Posterior vena cava (tissue), 2 donors: ENCODE measurements at places on chromosomes 1 and 21. TPM values are rescaled to one million over a fixed set of nuclear protein-coding genes. Genes with fewer than 3 reads are reported as not detected.
A peak's percentile ranks its signal among the peaks of the same experiment; 100 is the strongest.

C1orf232 gene
- not detected for total RNA-seq

BRINP3 gene
- total RNA-seq, result not detected

DNA sequence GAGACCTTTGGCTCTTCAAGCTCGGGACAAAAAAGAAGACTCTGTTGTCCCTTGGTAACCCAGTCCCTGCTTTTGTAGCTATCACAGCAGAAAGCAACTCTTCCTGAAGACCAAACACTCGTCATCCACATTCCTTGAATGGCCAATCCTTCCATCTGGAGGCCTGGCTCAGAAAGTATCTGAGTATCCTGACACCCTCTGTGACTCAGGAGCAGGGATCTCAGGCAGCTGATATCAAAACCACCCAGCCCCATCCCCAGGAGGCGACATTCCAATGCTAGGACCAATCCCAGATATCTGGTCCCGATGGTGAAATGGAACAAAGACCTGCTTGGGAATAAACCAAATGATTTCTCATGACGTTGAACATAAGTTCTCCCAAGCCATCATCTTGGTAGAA is 112.5 kb downstream of the TAS1R2 start:
- no peak for DNase-seq

- DNase-seq, result peak; percentile 70
Observed at GRCh38 chr1:3060127-3060526, 8.9 kb upstream of the PRDM16 start.

EXO1 gene
- total RNA-seq, result 0.29 TPM

DNA sequence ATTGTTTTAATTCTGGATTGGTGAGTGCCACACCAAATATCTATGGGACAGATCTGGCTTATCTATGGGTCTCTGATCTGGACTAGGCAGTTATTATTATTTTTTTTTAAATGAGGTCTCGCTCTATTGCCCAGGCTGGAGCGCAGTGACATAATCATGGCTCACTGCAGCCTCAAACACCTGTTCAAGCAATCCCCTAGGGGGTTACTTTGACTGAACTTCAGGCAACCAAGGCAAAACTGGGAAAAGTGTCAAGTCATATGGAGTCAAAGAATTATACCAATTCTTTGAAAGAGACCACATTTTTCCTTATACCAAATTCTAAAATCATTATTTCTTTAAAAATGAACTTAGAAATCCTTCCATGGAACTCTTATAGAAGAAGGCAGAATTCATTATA is 129.1 kb upstream of the HOOK1 start:
- no peak for DNase-seq

GRCh38 chr1:25563330-25564215 is 20.2 kb downstream of the LDLRAP1 start:
- DNase-seq, result no peak

- peak; percentile 78 for DNase-seq
Observed at GRCh38 chr1:1387098-1388077, 11.7 kb downstream of the CCNL2 start.

GRCh38 chr1:39645411-39646043 is 6.1 kb upstream of the HEYL start:
- DNase-seq, result no peak

- DNase-seq, result no peak
Observed at GRCh38 chr21:46029186-46029924, 47.8 kb downstream of the COL6A1 start.

CD5L gene
- 0.10 TPM for total RNA-seq

- peak; percentile 7 for DNase-seq
Observed at GRCh38 chr1:93689521-93690223, 8.0 kb upstream of the BCAR3 start.

DNA sequence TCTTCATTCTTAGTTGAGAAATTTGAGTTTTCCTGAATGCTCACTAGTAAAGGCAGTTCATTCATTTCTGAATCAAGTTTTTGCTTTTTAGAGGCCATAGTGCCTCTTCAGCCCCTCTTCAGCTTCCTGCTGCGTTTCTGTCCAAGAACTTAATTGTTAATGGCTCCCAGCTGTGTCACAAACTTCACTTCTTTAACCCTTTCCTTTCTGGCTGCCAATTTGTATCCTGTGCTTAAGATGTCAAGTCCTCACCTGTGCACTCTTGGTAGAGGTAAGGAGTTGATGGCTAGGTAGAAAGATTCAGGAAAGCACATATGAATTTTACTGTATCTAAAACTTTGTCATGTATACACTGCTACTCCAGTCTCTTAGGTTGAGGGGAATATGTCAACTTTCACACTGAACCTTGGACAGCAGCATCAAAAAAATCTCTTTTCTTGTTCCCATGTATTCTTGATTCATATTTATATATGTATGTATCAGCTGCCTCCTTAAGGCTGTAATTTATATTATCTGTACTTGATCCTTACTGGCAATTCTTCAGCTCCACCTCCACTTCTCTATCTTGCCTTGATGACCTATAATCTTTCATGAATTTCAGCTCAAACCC is 612.8 kb downstream of the LMO4 start:
- no peak for DNase-seq

DNA sequence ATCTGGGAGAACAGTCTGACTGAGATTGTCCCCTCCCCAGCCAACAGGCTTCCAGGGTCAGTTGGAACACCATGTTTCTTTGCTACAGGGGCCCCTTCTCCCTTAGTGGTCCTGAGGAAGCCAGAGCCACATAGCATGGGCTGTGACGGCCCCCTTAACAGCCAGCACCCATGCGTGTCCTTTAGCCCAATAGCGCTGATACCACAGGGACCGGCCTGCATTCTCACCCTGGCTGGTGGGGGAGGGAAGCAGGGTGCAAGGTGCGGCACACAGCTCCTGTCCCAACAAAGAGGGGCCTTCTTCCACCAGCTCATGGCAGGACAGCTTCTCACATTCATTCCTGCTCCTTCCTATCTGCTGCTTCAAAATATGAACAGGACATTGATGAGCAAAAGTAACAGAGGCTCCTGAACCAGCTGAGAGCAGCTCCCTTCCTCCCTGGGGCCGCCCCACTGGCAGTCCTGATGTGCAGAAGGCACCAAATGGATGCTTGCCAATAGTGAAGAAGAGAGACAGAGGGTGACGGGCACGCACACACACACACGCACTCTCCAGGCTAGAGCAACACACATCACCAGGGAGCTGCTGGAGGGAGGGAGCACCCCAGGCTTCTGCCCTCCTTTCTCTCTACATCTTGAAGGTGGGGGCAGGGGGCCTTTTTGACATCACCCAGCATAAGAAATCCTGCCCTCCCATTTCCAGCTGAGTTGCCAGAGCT is 99.4 kb downstream of the CRYAA start:
- DNase-seq, result no peak

S1PR1 gene
- 39.7 TPM for total RNA-seq

- no peak for DNase-seq
Observed at GRCh38 chr1:202005958-202006357, 4.4 kb upstream of the ELF3 start.

DNA sequence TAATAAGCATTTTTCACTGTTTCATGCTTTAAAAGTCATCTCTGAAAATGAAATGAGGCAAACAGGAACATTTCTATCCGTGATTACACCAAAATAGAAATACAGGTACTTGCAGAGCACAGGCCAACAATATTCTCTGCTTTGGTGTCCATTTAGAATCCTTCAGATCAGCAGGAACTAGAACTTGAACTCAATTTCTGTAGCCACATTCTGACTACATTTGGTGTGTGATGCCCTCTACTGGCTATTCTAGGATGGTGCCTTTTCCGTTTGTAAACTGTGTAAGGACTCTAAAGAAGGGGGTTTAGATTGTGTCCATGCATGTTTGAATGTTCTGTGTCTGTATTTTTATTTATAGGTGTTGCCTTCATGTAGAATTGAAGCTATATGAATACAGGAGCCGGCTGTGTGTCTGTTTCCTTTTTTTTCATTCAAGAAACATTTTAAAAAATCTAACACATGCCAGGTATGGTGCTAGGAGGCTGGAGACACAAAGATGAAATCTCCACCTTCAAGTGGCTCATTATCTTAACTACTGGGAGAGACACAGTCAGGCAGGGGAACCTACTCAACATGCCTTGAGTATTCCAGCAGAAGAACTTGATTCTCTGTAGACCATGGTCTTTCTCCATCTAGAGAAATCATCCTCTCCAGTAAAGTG is 7.6 kb upstream of the ZNF326 start:
- no peak for DNase-seq

DNA sequence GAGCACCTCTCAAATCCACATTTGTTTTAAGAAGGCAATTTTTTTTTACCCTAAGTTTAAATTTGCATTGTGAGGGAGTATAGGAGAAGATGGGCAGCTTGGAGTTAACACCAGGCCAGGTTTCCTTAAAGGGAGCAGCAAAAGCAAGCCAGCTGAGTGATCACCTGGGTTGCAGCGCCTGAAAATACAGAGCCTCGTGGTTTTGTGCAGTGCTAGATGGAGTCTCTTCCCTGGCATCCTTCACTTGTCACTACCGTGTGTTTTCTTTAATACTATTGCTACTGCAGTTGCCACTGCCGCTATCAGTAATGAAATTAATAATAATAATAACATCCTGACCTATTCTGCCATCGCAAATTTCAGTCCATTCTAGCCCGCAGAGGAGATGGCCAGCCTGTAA is 35.2 kb upstream of the VAV3 start:
- DNase-seq, result no peak

GRCh38 chr1:194024659-194025058 is 838.2 kb upstream of the B3GALT2 start:
- no peak for DNase-seq

- no peak for DNase-seq
Observed at GRCh38 chr1:87134061-87134460, 194.6 kb upstream of the LMO4 start.

C1orf115 gene
- total RNA-seq, result 6.9 TPM

HSPB7 gene
- 272 TPM for total RNA-seq

DNA sequence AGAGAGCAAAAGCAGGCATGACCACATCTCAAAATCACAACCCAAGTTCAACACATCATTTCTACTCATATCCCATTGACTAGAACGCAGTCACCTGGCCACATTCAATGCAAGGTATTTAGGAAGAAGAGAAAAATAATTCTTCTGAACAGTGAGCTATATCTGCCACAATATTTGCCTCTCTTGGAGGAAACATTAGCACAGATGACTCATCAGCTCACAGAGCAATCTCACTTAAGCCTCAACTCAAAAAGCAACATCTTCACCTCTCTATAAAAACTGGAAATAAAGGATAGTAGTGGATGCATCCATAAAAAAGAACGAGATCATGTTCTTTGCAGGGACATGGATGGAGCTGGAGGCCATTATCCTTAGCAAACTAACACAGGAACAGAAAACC is 143.9 kb upstream of the FMN2 start:
- no peak for DNase-seq

DNA sequence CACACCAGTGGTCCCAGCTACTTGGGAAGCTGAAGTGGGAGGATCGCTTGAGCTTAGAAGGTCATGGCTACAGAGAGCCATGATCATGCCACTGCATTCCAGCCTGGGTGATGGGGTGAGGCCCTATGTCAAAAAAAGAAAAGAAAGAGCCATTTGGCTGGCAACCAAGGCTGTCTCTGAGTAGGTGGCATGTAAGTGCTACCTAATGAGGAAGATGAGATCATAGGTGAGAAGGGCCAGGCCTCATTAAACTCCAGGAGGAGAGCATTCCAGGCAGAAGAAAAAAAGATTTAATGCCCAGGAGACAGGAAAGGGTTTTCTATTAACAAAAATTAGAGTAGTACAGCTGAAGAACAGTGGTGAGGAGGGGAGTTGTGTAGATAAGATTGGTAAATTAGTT is 103.4 kb upstream of the ZNF678 start:
- DNase-seq, result no peak

CA6 gene
- total RNA-seq, result not detected

CD247 gene
- 1.3 TPM for total RNA-seq

NUF2 gene
- 0.57 TPM for total RNA-seq

DNA sequence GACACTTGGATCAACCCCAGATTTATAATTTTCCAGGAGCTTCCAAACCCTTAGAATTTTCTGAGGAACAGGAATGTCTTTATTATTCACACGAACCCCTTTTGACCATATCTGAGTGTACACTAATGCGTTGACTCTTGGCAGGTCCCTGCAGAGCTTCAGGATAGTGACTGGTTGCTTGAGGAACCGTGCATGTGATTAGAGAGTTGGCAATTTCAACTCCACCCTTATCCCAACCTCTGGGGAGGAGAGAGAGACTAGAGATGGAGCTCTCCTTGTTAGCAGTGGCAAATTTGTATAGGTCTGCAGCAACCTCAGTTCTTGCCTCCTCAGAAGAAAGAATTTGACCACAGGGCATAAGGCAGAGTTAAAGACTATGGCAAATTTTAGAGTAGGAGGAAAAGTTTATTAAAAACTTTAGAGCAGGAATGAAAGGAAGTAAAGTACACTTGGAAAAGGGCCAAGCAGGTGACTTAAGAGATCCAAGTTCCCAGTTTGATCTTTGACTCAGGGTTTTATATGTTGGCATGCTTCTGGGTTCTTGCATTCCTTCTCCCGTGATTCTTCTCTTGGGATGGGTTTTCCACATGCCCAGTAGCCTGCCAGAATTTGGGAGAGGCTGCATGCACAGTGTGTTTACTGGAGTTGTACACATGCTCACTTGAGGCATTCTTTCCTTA is 93.8 kb upstream of the ETV3 start:
- no peak for DNase-seq

DNA sequence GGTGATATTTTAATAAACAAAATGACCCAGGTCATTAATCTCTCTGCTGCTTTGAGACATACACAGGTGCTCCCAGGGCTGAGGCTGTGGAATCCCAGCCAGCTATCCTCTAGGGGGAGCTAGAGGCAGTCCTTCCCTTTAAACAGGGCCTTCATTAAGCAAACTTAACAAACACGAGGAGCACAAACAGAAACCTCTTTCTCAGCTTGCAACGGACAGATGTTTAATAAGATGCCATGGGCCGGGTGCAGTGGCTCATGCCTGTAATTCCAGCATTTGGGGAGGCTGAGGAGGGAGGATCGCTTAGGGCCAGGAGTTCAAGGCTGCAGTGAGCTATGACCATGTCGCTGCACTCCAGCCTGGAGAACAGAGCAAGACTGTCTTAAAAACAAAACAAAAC is 106.7 kb downstream of the HIVEP3 start:
- no peak for DNase-seq

- no peak for DNase-seq
Observed at GRCh38 chr1:179529482-179530195, 46.1 kb downstream of the NPHS2 start.

- peak; percentile 85 for DNase-seq
Observed at GRCh38 chr21:38343691-38344090, 86.9 kb downstream of the KCNJ15 start.

DNA sequence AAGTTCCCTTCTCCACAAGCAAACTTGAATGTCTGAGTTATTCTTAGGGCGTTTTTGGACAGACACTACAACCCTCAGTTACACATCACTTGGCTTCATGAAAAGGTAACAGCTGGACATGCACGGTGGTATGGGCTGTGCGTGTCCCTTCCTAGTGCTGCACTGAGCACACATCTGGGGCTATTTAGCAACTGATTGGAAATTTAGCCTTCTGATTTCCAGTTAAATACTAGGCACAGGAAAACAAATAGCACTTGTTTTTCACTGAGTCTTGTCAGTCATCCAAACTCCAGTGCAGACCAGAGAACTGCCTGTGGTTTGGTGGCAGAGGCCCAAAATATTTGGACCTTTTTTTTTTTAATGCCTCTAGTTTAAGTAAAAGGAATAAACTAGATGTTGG is 134.7 kb downstream of the TGFBR3 start:
- no peak for DNase-seq

LEPROT gene
- total RNA-seq, result 105 TPM

- DNase-seq, result no peak
Observed at GRCh38 chr1:223443397-223443796, 50.2 kb downstream of the CCDC185 start.
